Right cardiac atrium (tissue), 5 donors: ENCODE measurements at places on chromosomes 7 and 10. TPM values are rescaled to one million over a fixed set of nuclear protein-coding genes. Genes with fewer than 3 reads are reported as not detected.

Gene TRPV5
- polyA plus RNA-seq, result not detected

Gene OR9A2
- polyA plus RNA-seq, result not detected

Gene CLDN4
- polyA plus RNA-seq, result not detected

Gene PLCE1
- polyA plus RNA-seq, result 6.0 TPM

Gene ACHE
- 11.3 TPM for polyA plus RNA-seq

Gene STEAP4
- polyA plus RNA-seq, result 10.6 TPM

Gene PRPS1L1
- not detected for polyA plus RNA-seq

Gene ACSM6
- not detected for polyA plus RNA-seq

Gene SFR1
- polyA plus RNA-seq, result 7.1 TPM

Gene IGFBP3
- polyA plus RNA-seq, result 117 TPM

Gene PTF1A
- not detected for polyA plus RNA-seq

Gene SLC25A40
- 8.6 TPM for polyA plus RNA-seq

Gene LRRD1
- not detected for polyA plus RNA-seq

Gene GRID2IP
- polyA plus RNA-seq, result 0.05 TPM

Gene CYP3A5
- 0.09 TPM for polyA plus RNA-seq
